ENCODE measurements at places on chromosomes 1 and 21.

GRCh38 chr1:8420318-8420717 lies 102.4 kb downstream of the SLC45A1 start:
- DNase-seq: no peak

DNA sequence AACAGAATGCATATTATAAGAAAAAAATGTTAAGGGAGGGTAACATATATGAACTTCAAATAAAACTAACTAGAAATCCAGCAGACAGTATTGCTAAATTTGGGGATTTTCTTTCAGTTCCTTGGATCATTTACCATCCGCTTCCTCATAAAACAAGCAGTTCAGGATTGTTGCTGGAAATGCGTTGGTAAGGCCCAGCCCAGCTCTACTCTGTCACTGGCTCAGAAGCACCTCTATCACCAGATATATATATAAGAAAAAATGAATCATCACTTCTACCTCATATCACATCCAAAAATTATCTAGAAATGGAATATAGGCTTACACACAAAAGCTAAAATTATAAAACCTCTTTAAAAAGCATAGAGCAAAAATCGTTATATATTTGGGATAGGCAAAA lies 28.2 kb upstream of the COG2 start:
- DNase-seq: no peak

GRCh38 chr1:159211331-159212136 lies 6.9 kb downstream of the ACKR1 start:
- no peak for DNase-seq

DNA sequence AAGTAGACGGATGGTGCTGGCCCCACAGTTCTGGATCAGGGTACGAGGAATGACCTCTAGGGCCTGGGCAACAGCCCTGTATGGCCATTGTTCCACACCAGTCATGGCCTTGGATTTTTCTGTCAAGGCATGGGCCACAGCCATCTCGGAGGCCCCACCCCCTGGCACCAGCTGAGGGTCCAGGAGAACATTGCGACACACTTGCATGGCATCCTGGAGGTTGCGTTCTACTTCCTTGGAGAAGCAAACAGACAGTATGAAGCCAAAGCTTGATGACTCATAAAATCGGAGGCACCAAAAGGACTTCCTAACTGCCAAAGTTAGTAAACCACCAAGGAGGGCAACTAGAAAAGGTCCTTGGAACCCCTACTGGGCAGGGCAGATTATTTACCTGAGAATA lies 11.9 kb upstream of the VHLL start:
- DNase-seq: no peak

GRCh38 chr1:169115891-169116585 lies 9.5 kb downstream of the ATP1B1 start:
- DNase-seq: no peak

- no peak for DNase-seq
Measured at GRCh38 chr1:182335771-182336566, 55.6 kb downstream of the GLUL start.

DNA sequence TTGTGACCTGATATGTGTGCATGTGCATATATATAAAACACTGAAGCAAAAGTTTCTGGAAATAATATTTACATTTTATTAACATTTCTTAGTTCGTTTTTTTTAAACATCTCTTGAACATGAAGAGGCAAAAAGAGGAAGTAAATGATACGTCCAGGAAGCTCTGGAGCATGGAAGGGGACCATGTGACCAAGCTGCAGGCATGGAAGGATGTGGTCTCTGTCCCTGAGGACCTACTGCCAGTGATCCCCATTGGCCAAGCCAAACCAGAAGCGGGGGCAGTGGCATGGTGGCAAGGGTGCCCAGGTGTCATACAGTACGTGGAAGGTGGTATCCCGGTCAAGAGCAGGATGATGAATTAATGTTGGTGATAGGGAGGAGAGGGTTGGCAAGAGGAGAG lies 268.3 kb upstream of the PROX1 start:
- DNase-seq: no peak

DNA sequence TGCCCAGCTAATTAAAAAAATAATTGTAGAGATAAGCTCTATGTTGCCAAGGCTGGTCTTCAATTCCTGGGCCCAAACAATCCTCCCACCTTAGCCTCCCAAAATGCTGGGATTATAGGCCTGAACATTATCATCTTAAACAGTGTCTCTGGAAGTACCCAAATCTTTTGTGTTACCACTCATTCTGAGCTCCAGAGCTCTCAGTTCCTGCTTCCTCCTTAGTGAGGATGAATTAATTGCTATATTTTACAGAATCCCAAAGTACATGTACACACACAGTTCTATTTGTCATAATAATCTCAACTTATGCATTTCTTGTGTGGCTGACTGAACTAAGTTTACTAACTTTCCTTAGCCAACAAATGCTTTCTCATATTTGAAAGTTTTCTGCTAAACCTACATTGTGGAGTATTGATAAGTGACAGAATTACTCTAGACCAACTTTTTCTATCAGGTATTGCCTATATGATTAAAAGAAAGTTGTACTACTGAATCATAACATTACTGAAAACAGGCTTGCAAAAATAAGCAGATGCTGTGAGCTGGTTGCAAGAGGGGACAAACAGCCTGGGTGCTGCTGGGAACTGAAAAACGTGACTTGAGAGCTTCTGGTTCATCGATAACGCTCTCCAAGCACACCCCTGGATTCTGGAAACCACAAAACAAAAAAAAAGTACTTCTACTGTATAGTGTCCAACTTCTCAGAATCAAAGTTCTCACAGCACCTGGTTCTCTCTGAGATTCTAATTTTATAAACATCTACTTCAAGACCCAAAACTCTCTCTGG lies 15.3 kb downstream of the VAV3 start:
- DNase-seq: no peak

- no peak for DNase-seq
Measured at GRCh38 chr1:116175611-116176010, 64.4 kb downstream of the MAB21L3 start.

DNA sequence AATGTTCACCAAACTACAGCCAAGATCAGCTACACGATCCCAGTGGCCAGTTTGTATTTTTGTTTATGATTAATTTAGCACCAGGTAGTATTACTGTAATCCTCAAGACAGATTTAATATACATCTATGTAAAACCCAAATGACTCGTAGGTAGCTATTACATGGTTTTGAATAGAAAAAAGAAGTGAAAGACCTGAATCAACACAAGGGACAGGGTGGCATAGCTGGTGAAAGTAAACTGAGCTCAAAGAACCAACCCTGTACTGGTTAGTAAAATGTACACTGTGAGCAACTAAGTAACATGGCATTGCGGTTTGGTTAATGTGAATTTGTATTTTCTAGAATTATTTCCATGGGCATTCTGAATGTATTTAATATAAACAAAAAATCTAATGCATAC lies 8.8 kb downstream of the GPATCH2 start:
- no peak for DNase-seq

DNA sequence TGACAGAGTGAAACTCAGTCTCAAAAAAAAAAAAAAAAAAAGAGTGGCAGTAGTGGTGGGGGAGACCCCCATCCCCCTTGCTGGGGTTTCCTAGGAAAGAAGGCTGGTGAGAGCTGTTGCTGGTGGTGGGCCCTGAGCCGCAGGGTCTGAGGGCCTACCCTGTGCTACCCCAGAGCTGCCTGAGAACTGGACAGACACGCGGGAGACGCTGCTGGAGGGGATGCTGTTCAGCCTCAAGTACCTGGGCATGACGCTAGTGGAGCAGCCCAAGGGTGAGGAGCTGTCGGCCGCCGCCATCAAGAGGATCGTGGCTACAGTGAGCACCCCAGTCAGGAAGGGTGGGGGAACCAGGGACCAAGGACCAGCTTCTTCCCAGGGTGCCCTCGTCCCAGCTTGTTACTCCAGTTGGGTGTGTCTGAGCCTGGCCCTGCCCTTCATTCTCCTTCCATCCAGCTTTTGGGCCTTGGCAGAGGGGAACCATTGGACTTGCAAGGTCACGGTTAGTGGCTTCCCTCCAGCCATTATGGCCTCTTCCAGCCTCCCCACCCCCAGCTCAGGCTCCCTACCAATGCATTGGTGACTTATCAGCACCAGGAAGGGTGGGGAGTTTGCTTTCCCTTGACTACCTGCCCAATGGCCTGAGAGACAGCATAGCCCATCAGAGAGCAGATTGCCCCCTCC lies 10.5 kb downstream of the LDLRAP1 start:
- DNase-seq: no peak

DNA sequence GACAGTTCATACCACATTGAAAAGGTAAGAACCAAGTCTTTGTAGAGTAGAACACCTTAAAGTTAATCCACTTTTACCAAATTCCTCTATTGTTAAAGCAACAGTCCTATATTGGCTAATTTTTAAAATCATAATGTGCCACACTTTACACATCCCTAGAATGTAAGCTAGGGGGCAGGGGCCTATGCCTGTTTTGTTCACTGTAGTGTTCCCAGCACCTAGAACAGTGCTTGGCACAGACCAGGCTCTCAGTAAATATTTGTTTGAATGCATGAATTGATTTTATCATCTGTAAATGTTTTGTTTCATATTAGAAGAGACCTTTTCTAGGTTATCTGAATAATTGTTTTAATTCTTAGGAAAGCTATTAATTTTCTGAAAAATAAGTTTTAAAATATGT lies 9.1 kb downstream of the SMAP2 start:
- no peak for DNase-seq

DNA sequence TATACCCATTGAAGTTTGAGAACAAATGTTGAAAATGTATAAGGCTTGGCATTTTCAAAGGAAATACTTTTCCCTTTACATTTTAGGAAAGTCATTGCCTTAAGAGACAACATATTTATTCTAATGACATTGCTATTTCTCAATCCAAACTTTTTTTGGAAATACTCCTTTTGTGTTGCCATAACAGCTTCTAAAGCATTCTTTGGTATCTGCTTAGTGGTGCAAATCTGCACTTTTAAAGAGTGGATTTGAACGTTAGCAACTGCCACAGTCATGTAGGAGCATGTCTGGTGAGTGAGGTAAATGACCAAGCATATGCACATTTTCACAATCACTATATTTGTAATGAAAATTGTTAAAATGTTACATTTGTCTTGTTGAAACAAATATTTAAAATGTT lies 124.4 kb upstream of the GORAB start:
- DNase-seq: no peak

DNA sequence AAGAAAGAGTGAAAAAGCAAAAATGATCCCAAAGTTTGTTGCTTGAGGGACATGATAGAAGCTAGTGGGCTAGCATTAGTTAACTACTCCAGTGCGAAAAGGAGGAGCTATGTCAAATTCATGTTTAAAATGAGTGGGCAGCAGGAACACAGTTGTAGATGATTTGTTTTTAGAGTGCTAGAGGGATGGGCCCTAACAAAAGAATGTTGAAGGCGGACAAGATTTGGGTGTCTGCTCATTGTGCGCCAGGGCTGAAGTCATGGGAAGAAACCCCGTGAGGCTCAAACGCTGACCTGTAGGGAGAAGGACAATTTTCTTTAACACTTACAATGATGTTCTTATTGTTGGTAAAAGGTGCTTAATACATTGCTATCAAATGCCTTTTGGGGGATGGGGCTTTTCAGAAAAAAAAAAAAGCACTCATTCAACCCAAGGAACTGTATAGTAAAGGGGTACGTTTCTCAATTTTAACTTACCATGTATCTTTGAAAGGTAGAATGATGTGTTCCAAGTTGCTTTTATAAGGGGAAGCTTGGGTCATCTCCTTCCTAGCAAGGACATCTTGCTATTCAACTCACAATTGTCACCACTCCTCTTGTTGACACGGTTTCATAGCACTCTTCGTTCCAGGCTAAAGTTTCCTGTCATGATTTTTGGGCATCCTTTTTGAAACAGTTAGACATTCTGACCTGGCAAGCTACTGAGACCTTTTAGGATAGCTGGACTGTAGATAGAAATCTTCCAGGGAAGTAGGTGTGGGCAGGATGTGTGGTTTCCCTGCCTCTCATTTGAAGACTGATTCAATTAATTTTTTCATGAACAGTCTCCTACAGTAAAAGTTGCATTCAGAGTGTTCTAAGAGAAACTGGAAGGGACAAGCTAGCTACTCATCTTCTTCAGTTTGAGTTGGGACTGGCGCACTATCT lies 53.0 kb upstream of the CNN3 start:
- DNase-seq: no peak

DNA sequence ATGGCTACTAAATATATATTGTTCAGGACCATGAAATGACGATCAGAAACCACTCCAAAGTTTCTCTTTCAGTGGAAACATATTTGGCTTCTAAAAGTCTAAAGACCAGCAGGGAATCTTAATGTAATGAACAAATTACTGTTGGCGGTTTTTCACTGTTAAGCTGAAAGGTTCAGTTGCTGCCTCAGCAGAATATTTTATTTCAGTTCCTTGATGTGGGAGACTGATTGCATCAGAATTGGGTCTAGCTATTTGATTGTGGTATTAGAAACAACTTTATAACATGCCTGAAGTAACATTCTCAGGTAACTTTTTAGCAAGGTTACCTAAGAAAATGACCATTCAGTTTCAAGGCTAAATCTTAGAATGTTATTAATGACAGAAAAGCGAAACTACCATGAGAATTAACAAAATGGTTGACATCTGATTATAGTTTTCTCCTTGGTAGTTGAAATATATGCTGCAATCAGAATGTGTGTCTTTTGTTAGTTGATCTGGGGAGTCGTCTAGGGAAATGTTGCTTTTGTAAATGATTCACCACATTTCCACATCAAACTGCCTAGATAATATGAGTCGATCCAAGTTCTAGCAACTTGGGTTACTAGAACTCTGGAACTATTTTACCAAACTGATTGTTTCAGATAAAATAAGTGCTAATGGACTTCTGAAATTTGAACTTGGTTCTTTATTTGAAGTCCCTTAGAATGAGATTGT lies 200.4 kb downstream of the HMCN1 start:
- DNase-seq: no peak

GRCh38 chr1:65039508-65039907 lies 73.2 kb upstream of the JAK1 start:
- DNase-seq: no peak

GRCh38 chr1:153141377-153141776 lies 9.3 kb downstream of the SPRR2G start:
- DNase-seq: no peak

- no peak for DNase-seq
Measured at GRCh38 chr1:117609471-117609911, 3.6 kb downstream of the TENT5C start.

GRCh38 chr1:119516680-119517079 lies 9.7 kb downstream of the HSD3B1 start:
- DNase-seq: no peak

DNA sequence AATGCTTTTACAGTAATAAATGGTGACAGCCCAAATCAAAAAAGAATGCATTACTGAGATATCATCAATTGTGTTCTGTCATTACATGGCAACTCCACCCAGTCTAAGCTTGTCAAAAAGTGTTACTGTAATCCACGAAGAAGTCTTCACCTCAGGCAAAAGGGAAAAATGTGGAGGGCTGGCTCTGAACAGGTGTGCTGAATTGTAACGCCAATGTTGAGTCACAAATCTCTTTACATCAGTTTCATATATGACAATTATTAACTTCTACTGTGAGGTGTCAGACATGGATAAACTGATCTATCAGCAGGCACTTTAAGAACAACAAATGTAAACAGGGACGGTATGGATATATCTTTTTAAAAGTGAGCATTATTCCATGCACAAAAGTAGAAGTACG lies 98.5 kb upstream of the DMRTA2 start:
- no peak for DNase-seq

DNA sequence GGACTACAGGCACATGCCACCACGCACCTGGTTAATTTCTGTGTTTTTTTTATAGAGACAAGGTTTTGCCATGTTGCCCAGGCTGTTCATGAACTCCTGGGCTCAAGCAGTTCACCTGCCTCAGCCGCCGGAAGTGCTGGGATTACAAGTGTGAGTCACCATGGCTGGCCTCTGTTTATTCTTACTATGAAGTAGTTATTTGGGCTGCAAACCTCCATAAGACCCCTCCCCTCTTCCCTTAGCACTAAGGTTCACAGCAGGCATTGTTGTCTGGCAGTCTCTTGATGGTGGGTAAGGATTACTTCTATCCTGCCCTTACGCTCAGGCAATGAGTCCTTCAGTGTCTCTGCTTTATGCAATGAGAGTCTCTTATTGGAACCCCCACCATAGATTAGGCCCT lies 51.8 kb downstream of the ANGPTL1 start:
- DNase-seq: no peak
